Substantia nigra (tissue), 51 donors: ENCODE measurements at places on chromosomes 11 and 22.

- DNase-seq: no peak
Measured at GRCh38 chr11:82899957-82900276, 313 bp downstream of the PRCP start.

GRCh38 chr22:20130731-20131596 lies 640 bp upstream of the ZDHHC8 start:
- DNase-seq: peak; percentile 77

GRCh38 chr11:44627911-44628729 lies 62.7 kb downstream of the CD82 start:
- peak; percentile 95 for DNase-seq

DNA sequence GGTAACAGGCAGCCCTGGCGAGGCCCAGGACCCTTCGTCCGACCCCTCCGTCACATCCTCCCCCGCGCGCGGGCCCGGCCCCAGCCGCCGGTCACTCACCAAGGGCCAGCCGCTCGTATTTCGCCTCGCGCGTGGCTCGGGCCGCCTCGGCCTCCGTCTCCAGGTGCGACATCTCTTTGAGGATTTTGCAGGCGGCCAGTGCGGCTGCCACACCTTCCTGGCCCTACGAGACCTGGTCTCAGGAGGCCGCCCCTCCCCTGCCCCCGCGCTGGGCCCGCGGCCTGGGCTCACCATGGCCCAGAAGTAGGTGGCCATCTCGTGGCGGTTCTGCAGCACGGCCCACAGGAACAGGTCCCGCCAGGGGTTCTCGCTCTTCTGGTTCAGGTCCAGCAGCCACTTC lies 14.1 kb downstream of the TSSC4 start:
- DNase-seq: no peak

DNA sequence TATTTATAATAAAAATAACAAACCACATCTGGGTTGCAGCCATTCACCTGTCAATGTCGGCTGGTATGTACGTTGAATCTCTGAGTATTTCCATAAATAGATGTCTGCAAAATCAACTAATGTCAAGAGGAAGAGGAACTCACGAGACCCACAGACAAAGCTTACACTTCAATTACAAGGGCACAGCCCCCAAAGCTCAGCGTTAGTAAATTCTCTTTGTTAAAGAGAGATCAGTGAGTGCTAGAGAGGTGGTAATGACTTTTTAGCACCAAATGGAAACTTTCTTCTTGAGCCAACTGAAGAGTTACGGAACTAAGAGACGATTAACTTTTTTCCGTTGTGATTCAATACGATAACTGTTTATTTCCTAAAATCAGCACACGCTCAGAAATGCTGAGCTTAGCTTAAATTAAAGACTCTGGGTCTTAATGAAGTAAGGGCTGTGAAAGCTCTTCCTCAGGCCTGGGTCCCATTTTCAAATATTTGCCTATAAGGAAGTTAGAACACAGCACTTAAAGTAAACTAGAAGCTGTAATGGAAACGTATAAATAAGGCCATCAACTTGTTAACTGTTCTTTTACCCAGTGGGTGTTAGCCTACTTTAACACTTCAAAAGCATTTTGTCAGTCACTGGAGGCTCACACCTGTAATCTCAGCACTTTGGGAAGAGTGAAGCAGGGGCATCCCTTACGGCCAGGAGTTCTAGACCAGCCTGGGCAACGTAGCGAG lies 22.8 kb upstream of the TFIP11 start:
- no peak for DNase-seq

DNA sequence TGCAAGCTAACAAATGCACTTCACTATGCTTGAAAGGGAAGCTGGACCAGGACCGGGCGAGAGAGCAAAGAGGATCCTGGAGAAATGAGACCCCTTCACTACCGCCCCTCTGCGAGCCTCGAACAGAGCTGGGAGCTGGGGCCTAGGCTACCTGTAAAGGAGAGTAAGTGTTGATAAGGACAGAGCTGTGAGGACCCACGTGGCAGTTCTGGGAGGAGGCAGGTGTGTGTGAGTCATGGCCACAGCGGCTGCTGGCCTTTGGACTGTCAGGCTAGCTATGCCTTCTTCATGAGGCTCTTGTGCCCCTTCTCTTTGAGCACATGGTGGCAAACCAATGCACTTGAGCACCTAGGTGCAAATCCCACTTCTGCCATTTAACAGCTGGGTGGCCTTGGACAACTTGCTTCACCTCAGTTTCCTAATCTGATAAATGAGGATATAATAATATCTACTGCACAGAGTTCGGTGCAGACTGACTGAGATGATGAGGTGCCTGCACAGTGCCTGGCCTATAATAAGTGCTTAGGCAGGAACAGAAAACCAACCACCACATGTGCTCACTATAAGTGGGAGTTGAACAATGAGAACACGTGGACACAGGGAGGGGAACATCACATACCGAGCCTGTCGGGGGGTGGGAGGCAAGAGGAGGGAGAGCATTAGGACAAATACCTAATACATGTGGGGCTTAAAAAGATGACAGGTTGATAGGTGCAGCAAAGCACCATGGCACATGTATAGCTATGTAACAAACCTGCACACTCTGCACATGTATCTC lies 35.3 kb upstream of the KCNJ11 start:
- no peak for DNase-seq

DNA sequence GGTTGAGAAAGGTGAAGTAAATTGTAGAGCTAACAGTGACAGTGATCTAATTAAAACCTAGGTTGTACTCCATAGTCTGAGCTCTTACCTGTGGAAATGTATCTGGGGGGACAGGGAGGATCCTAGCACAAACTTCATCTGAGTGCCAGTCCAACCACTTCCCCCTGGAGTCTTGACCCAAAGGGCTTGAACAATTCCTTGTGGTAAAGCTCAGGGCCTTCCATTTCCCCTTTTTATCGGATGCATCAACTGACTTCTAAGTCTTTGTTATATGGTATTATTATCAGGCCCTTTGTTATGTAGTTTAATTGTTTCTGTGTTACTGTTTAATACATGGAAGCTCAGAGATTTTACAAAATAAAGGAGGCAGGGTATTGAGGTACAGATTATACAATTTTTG lies 140.2 kb upstream of the SESN3 start:
- DNase-seq: no peak

DNA sequence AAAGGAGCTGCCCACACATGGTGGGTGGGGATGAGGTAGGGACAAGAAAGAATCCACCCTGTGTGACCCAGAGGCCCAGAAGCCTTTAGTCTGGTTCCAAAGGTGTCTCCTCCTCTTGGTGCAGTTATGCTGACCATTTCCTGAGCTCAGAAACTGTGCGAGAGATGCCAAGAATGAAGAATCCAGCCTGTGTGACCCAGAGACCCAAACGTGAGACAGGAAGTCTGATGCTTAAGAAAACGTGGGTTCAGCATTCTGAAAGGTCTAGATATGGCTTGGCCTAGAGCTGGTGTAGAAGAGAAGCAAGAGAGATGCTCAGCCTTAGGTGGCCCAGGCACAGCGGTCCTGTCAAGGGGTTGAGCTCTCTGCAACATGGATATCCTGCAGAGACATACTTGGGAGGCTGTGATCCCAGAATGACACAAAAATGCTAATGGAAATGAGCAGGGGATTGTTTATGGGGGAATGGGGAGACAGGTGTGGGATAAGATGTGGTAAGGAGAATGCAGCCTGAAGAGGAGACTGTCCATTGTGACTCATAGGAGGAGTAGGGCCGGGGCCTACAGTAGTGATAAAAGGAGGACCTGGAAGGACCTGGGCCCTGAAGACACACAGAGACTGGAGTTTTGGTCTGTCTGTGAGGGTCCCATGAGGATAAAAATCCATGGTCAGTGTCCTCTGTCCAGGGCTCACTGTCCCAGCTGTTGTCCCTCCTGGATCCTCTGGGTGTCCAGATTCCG lies 79.0 kb downstream of the ZNF280B start:
- DNase-seq: no peak
